A172 (cell line): ENCODE measurements at places on chromosomes 16 and 17. TPM values are rescaled to one million over a fixed set of nuclear protein-coding genes. Genes with fewer than 3 reads are reported as not detected.

GRCh38 chr17:74543406-74543805 is 2.5 kb downstream of the CD300C start:
- DNase-seq = no peak

GRCh38 chr17:78618264-78619066 is 41.3 kb upstream of the DNAH17 start:
- no peak for DNase-seq

- no peak for DNase-seq
Measured at GRCh38 chr17:36768394-36768793, 167.0 kb downstream of the MRM1 start.

- no peak for DNase-seq
Measured at GRCh38 chr16:87331241-87331801, 14.1 kb upstream of the C16orf95 start.

- DNase-seq = no peak
Measured at GRCh38 chr17:80991645-80992076, at the start of gene CHMP6. Gene CHMP6, plus strand, starts transcription at chr17:80991841. Its CDS starts 78 bp downstream, at chr17:80991919.

GRCh38 chr17:76529224-76530094 is 8.1 kb downstream of the CYGB start:
- DNase-seq = peak; percentile 53

PYY gene
- total RNA-seq = not detected in 2 replicates

ITGAD gene
- not detected in 2 replicates for total RNA-seq
